ENCODE measurements at places on chromosomes 4 and X.

DNA sequence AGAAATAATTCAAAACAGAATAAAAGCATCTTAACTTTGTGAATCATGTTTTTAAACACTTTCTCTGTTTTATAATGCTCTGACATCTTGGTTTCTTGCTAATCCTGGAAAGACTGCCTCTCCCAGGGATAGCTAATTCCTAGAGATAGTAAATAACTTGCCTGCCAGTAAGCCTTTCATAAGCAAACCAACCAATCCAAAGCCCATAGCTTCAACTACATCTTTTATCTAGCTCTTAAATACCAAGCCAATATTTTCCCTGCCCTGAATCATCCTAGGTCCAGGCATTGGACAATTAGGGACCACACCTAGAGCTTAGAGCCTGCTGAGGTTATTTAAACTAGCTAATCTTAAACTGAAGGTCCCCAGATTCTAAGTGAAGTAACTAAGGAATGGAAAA, 223.7 kb upstream of the DIPK2B start:
- no peak for DNase-seq

- DNase-seq = no peak
These were observed 29.5 kb upstream of the IRF2 start for GRCh38 chr4:184503869-184504300.

GRCh38 chr4:1794809-1795298, 1.8 kb downstream of the FGFR3 start:
- DNase-seq = no peak

GRCh38 chr4:35539404-35540055, 704.8 kb downstream of the ARAP2 start:
- no peak for DNase-seq

- peak; percentile 67 for DNase-seq
These were observed 529 bp downstream of the DHRSX start for GRCh38 chrX:2500091-2500802.

GRCh38 chr4:154503598-154503997, 12.0 kb upstream of the DCHS2 start:
- DNase-seq = no peak

GRCh38 chr4:141311246-141312204, 90.8 kb downstream of the ZNF330 start:
- DNase-seq = no peak

GRCh38 chrX:13664020-13664419, 11.1 kb downstream of the TCEANC start:
- DNase-seq = no peak

GRCh38 chr4:2846172-2846571, 2.5 kb downstream of the ADD1 start:
- no peak for DNase-seq

DNA sequence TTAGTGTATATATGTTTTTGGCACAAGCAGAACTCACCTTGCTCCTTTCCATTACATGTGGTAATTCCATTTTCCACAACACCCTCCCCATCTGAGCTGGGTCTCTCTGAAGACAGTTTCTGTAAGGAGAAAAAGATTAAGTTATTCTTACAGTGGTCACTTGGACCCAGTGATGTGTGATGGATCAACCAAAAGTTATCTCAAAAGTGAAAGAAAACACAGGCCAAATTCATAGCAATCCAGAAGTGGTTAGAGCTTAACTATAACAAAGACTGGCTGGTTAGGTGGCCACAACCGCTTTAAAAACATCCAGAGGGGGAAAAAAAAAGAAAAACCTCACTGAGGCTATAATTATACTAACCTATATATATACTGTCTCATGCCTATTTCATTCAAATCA, 123.7 kb downstream of the AFAP1 start:
- no peak for DNase-seq

DNA sequence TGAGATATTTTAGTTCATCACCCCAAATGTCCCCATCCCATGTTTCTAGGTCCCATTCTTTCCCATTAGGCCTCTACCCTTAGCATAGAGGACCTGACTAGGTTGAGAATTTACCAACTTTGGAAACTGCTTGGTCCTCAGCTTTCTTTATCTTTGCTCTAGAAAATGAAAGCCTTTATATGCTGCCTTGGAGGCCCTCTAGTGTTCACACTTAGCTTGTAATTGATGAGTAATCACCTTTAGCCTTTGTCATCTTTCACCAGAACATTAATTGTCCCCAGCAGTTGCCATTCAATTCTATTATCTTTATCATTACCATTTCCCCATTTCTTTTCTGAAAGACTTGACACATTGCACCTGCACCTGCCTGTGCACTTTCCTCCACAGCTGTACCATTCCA, 589.2 kb upstream of the NR3C2 start:
- DNase-seq = no peak

DNA sequence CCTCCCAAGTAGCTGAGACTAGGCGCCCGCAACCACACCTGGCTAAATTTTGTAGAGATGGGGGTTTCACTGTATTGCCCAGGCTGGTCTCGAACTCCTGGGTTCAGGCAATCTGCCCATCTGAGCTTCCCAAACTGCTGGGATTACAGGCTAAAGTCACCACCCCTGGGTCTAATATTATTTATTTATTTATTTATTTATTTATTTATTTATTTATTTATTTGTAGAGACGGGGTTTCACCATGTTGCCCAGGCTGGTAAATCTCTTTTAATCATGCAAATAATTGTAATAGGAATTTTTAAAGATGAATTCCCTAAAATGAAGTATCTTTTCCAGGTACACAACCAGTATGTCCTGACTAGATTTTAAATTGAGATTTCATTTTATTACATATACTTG, 761.8 kb downstream of the TRAM1L1 start:
- DNase-seq = no peak

DNA sequence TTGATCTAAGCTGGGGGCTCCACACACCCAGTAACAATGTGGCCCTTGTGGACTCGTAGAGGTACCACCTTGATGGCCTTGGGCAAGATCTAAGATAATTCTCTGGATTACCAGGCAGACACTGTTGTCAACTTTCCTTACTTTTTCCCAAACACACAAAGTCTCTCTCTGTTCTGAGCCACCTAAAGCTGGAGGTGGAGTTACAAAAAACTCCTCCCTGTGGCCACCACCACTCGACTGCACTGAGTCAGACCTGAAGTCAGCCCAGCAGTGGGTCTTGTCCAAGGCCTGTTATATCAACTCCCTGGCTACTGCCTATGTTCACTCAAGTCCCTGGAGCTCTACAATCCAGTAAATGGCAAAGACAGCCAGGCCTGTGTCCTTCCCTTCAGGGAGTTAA, 70.1 kb upstream of the TECRL start:
- no peak for DNase-seq

GRCh38 chr4:110905367-110905766, 282.5 kb upstream of the PITX2 start:
- no peak for DNase-seq

- DNase-seq = no peak
These were observed 15.9 kb downstream of the NSD2 start for GRCh38 chr4:1887052-1887451.

DNA sequence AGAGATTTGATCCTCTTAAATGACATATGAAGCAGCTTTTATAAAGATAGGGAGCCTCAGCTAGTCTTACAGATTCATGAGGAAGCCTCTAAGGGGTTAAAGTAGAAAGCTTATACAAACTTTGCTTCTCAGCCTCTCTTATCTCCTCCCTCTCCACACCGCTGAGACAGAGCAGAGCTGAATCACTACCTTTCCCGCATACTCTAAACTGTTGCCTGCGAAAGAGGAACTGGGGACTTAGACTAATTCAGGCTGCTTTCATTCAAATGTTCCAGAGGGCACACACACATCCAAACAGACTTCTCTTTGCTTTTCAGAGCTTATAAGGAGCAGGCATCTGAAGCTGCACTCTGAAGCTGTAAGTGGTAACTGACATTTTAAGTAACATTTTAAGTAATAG, at the start of gene SERTM2:
TSS of gene SERTM2 (plus strand) at position 169 of the 400 bp plus-strand sequence. CDS start 7,213 bp downstream, outside the sequence.
- DNase-seq = no peak

GRCh38 chrX:42597481-42597880, 180.5 kb downstream of the PPP1R2C start:
- DNase-seq = no peak

DNA sequence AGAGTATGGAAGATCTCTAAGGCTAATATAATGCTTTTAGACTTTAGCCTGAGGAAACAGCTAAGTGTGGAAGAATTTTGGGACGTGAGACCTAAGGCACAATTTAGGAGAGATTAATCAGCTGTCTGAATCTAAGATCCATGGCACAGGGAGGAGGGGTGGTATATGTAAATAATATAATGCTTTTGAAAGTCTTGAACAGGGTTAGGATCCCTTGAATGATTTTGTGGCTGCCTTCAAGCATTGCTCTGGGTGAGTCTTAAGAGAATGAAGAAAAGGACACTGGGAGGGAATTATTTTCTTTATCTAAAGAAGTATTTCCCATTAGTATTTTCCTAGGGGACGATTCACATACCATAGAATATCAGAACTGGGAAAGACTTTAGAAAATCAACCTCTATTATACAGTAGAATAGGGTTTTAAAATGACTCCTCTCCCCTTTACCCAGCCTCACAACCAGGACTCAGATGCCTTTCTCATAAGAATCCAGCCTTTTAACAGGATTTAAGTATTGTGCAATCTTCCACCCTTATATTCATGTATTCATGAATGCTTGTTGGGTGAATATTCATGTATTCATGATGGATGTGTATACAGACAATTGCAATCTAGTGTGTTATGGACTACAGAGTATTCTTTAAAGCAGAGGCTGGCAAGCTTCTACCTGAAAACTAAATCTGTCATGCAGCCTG, 664.2 kb upstream of the CPEB2 start:
- DNase-seq = no peak

- DNase-seq = no peak
These were observed at the start of gene CDKL2 for GRCh38 chr4:75630174-75630936. CDKL2 (minus strand) TSS chr4:75630528; CDS start chr4:75625988, 4,540 bp downstream.

DNA sequence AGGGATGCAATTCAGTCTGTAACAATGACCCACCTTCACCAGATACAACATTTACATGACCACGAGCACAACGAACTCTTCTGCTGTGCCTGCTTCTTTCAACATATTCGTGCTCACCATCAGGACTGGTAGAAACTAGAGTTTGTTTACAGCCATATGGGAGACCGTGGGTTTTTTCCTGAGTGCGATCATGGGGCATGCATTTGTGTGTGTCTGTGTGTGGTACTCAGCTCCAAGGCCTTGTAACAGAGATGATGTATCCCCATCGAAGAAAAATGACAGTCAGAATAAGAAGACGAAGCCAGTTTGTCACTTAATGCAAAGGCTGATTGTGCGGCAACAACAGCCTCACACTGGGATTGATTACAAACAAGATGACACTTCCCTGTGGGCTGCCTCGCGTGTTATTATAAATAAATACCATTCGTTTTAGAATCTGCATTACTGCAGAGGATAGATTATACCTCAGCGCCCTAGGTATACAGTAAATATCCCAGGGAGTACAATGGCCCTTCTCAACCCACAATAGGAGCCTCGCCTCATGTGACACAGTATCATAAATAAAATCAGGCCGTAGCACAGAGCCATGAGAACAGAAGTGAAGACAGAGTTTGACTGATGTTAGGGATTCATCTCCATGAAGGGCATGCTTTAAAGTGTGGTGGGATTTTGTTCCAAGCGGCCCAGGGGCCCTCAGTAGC, 97.3 kb upstream of the NOCT start:
- no peak for DNase-seq

GRCh38 chr4:7585768-7586167, 151.0 kb upstream of the PSAPL1 start:
- no peak for DNase-seq

GRCh38 chr4:149441338-149441737, 374.3 kb downstream of the IQCM start:
- DNase-seq = no peak

DNA sequence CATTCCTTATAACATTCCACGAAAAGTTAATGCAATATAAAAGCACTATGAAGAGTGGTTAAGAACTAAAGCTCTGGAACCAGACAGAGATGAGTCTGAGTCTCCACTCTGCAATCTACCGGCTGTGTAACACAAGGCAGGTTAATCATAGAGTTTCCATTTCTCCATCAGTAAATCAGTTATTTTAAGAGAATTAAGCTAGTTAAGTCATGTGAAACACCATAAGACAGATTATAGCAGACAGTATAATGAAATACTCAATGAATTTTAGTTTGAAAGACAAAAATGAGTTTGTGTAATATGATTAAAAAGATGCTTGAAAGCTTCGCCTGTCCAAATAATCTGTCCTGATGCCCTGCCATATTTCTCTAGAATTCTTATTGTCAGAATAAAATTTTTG, 282.6 kb upstream of the ACTRT1 start:
- no peak for DNase-seq
